ENCODE measurements at places on chromosomes 12 and 14.

DNA sequence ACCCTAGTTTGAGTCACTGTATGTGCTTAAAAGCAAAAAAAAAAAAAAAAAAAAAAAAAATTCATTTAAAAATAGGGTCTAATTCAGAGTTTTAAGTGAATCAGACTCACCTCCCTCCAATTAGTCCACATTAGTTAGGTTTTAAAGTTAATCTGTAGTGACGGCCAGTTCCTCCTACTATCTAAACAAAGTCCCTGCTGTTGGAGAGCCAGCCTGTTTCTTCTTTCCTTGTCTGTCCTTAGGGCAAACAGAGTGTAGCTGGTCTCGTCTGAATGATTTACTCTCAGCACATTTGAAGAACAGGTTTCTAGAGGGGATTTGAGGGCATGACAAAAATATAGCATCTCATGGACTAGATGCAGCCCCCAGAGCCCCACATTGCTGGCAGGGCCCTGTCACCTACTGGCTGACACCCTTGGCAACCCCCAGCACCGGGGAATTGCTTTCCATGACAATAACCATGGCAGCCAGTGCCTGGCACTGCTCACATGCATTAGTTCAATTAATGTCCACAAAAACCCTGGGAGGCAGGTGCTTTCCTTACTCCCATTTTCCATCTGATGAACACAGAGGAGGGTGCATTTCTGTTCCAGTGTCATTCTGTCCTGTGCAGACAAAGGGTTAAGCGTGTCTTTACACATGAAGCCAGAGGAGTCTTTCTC, 138.3 kb downstream of the PLXNC1 start:
- no peak for DNase-seq

DNA sequence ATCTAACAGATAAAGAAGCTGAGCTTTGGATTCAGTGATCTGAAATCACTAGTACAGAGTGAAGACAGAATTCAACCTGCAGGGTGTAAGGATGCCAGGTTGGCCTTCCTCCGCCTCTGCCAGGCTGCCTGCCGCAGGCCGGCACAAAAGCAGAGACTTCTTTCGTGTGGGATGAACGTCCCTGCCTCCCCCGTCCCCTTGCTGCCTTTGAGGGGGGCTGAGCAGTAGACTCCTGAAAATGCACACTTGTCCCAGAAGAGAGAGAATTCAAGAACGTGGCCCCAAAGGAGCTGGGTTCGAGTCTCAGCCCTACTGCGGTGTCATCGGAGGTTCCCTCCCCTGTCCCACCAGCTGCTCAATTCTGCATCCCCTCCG, 154.3 kb downstream of the BCL11B start:
- DNase-seq = no peak

GRCh38 chr12:99059824-99060511, 414.9 kb downstream of the APAF1 start:
- no peak for DNase-seq

DNA sequence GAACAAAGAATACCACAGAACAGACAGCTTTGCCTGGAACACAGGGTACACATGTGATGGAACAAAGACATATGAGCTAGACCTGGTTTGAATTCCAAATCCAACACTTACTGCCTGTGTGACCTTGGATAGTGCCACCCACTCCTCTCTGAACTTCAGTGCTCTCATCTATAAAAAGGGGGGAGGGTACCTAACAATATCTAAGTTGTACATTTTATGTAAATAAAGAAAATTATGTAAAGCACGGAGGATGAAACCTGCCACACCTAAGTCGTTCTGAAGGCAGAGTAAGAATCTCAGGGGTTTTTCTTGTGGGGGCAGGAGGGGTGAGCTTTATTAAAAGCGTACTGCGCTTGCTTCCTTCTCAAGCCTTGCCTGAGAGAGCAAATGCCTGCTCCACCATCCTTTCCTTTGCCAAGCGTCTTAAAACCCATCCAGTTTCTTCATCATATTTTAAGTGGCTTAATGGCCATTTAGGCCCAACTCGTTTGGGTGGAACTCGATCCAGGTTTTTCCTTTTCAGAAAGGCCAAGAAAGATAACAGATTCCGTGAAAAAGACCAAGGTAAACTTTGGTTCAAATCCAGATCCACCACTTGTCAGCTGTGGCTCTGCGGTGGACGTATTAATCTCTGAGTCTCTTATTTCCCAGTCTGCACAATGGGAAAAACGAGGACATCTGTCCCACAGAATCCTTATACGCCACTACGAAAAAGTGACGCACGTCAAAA, 946 bp downstream of the DDX24 start:
- no peak for DNase-seq

GRCh38 chr12:130831246-130831645, 7.8 kb downstream of the STX2 start:
- DNase-seq = no peak

GRCh38 chr12:3005736-3006135, 46.5 kb downstream of the TEAD4 start:
- DNase-seq = no peak
